Choroid plexus epithelial cell (primary cell): ENCODE measurements at places on chromosomes 3 and 15.

DNA sequence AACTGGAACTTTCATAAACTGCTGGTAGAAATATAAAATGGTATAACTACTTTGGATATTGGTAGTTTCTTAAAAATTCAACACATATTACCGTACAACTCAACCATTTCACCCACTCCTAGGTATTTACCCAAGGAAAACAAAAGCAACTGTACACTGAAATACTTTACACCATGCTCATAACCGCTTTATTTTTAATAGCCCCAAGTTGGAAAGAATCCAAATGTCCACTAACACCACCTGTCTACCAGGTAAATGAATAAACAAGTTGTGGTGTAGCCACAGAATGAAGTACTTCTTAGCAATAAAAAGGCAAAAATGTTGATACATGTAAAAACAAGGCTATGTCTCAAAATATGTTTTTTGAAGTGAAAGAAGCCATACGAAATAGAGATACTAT lies 215.9 kb upstream of the PEX5L start:
- no peak for DNase-seq

- peak; percentile 15 for DNase-seq
These were observed 26.7 kb downstream of the SNTN start for GRCh38 chr3:63679186-63679585.

- peak; percentile 88 for DNase-seq
These were observed 120.9 kb downstream of the SAMMSON start for GRCh38 chr3:70120357-70120966.

DNA sequence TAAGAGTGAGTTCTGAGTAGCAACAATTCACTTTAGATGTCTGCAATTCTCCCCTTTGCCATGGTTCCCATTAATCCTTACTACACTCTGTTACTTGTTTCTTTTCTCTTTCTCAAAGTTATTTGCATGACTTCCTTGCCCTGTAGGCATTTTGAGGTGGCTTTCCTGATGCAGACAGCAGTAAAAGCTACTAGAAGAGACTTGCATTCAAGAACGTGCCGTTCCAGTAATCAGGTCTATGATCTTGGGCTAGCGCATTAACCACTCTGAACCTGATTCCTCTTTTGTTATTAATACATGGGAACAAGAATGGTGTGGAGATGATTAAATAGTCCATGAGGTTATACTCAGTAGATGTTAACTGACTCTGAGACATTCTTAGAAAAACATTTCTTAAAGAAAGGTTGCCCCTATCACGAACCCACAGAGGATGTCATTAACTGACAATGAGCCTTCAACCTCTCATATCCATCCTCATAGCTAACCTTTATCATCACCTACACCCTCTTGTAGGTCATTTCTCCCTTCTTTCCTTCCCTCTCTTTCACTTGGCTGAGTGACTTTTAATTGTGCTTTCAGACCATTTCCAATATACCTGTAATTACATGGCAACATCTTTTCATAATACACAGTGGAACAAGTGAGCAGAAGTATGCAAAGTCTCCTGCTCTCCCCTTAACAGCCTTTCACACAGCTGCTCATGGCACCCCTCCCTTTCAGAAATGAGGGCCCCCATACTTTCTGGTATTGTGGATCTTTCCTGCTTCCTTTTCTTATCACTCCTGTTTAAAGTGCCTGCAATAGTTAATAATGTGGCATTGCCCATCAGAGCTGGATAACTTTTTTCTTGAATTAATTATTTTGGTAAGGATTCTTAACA lies 175.9 kb downstream of the CHST2 start:
- no peak for DNase-seq

GRCh38 chr3:81320862-81321261 lies 440.6 kb downstream of the GBE1 start:
- DNase-seq, result no peak

DNA sequence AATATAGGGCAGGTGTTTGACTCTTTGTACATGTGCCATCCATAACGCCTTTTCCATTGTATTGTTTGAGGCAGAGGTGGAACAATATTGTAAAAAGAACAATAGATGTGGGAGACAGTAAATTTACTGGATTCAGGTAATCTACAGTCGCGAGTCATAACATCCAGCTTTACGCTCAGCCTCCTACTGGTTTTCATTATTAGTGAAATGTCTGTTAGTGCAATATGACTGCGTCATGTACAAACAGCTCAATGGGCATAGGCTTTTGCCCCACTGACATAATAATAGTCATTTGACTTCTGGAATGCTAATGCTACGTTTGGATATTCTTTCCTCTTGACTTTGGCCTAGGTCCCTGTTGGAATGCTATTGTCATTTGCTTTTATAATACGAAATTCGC lies 9.5 kb downstream of the CACNA2D3 start:
- no peak for DNase-seq

DNA sequence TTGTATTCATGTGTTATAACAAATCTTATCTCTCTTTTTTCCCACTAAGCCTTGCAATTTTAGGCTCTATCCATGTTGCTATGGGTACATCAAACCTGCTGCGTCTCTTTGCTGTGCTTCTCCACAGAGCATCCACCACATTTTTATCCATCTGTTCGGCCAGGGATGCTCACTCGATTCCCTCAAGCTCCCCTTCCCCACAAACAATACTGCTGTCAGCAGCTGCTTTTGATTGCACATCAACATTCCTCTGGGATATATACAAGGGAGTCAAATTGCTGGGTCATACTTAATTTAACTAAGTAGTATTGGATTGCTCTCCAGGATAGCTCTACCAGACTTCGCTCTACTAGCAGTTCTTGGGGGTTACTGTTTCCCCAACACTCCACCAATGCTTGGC lies 36.8 kb downstream of the TMEM108 start:
- DNase-seq, result no peak

GRCh38 chr15:73821181-73821580 lies 52.2 kb upstream of the TBC1D21 start:
- no peak for DNase-seq

DNA sequence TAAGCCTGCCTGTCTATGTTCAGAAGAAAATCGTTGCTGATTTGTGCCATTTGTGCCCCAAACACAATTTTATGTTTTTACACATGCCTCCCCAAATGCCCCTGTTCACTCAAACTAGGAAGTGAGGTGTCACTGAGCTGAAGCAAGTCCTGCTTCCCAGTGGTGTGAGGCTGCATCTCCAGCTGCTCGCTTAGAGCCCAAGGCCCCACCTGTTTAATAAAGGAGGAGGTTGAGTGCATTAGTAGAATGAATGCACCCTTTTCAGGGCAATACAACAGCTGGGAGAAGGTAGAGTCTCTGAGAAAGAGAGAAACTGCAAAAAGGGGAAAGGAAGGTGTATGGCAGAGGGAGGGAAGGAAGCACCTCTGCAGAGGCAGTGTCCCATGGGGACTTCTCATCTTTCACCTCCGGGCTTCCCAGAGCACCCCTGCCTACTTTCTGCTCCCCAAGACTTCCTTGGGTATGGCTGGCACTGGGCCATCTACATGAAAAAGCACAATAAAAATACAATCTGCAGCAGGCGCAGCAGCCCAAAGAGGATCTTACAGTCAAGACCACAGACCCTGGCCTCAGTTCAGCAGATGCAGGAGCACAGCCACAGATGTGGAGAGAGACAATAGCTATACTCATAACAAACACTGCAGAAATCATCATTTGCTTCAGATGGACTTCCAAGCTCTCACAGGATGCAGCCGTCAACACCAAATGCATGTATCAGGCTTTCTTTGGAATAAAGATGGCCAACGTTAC lies 165.9 kb downstream of the POLR2M start:
- no peak for DNase-seq

- DNase-seq, result no peak
These were observed 3.1 kb downstream of the SKOR1 start for GRCh38 chr15:67828278-67828968.
